CD14-positive monocyte (primary cell): ENCODE measurements at places on chromosomes 3 and 15. TPM values are rescaled to one million over a fixed set of nuclear protein-coding genes. Genes with fewer than 3 reads are reported as not detected.

EPHB1 gene
- polyA plus RNA-seq = 0.11 TPM in 1 of 2 replicates, not detected in the other

GRCh38 chr3:186255703-186256331 lies 106.2 kb downstream of the DGKG start:
- peak overlapping the region; percentile 60 for H3K27ac ChIP-seq
- H3K36me3 ChIP-seq = peaks cover 73% of the 10 kb centered on the region
- H3K27me3 ChIP-seq = no peaks in the 10 kb centered on the region
- no peak overlapping the region for H3K4me3 ChIP-seq
- peaks cover 18% of the 10 kb centered on the region for H3K4me1 ChIP-seq
- DNase-seq = peak; percentile 2

- peak; percentile 10 for DNase-seq
- H3K4me1 ChIP-seq = peaks cover 68% of the 10 kb centered on the region
- H3K4me3 ChIP-seq = no peak overlapping the region
- peaks cover 67% of the 10 kb centered on the region for H3K36me3 ChIP-seq
Measured at GRCh38 chr15:50576166-50576565, 29.7 kb upstream of the USP50 start.

DNA sequence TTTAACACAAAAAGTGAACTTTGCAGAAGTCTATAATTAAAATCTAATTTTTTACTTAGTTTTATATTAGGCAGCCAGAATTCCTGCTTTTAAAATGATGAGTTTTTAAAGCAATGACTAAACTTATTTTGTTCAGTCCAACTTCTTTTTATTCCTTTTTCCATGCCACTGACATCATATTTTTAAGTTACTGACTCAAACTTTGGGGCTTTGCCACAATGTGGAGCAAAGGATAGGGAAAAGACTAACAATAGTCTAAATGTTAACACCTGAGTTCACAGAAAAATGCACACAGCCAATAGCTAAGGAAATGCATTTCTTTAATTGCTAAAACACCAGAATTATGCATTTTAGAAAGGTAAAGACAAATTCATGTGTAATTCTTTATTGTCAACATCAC lies 647.6 kb upstream of the DPPA4 start:
- H3K27ac ChIP-seq = no peak overlapping the region
- H3K4me1 ChIP-seq = no peaks in the 10 kb centered on the region
- no peak overlapping the region for H3K4me3 ChIP-seq
- no peaks in the 10 kb centered on the region for H3K36me3 ChIP-seq

DNA sequence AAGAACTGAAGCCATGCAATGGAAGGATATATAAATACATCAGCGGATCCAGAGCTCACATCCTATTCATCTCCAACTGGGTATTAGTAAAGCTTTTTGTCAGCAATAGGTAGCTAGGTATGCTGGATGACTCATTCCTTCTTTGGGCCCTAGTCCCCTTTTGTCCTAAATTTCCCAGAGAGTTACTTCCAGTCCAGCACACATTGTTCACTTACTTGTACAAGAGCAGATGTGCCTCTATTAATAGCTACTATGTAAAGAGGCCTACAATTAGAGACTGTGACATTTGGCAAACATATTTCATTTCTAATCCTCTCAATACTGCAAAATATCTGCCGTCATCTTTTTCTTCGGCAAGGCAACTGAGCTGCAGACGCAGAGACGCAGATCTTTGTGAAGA lies 1.7 kb upstream of the SLC4A7 start:
- H3K36me3 ChIP-seq = no peaks in the 10 kb centered on the region
- peaks cover 9% of the 10 kb centered on the region for H3K4me1 ChIP-seq
- no peaks in the 10 kb centered on the region for H3K27me3 ChIP-seq
- H3K27ac ChIP-seq = no peak overlapping the region
- no peak for DNase-seq
- no peak overlapping the region for H3K4me3 ChIP-seq

SH3GL3 gene
- polyA plus RNA-seq = not detected

DNA sequence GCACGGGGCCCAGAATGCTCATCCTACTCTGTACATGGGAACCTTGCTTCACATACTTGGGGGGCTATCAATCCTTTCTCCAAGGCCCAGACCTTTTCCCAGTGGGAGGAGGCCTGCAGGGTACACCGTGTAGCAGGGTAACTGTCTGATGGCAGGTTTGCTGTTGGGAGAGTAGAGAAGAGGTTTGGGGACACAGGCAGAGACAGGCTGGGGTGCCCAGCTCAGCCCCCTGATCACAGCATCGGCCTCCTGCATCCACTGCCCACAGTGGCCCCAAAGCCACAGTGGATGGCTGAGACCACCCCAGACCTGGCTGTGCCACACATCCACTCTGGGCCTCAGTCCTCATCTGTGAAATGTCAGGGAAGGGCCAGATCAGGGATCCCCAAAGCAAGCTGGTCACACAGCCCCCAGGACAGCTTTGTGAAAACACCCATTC lies 5.6 kb downstream of the CHRNA3 start:
- no peaks in the 10 kb centered on the region for H3K4me1 ChIP-seq
- no peak overlapping the region for H3K4me3 ChIP-seq
- DNase-seq = no peak
- H3K27me3 ChIP-seq = peaks cover 18% of the 10 kb centered on the region

- no peaks in the 10 kb centered on the region for H3K36me3 ChIP-seq
- H3K4me3 ChIP-seq = no peak overlapping the region
- peaks cover 30% of the 10 kb centered on the region for H3K4me1 ChIP-seq
- H3K27me3 ChIP-seq = no peaks in the 10 kb centered on the region
- DNase-seq = no peak
Measured at GRCh38 chr3:154972951-154973350, 107.2 kb upstream of the MME start.

DNA sequence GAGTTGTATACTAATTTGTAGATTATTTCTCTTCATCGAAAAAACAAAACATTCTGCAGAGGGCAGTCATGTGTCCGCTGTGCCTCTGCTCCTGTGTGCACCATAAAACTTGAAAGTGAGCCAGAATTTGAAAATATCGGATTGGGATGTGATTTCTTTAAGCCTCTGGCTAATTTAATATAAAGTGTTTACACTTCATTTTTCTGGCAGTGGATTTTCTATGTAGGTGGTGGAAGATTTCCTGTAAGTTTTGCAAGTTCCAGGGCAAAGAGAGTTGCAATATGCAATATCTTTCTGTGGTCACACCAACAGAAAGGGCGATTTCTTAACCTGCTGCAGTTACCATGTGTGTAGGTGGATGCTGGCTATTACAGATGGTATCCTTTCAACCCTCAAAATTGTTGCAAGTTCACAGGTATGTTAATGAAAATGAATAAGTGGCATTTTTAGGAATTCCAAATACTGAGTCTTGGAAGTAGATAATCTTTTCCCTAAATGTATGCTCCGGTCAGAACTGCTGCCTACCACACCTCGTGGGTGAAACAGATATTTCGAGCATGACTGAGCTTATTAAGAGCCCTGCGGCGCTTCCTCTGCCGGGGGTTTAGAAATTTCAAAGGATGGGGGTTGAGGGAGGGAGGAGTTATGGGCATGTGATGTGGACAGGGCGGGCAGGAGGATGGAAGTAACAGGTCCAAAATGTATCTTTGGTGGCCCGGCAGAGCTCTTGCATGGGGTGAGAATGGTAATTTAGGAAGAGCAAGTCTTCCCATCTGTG lies 134.0 kb downstream of the PGPEP1L start:
- H3K4me3 ChIP-seq = peak overlapping the region; percentile 2
- no peaks in the 10 kb centered on the region for H3K27me3 ChIP-seq
- H3K27ac ChIP-seq = peak overlapping the region; percentile 8
- DNase-seq = peak; percentile 53
- no peaks in the 10 kb centered on the region for H3K36me3 ChIP-seq
- H3K4me1 ChIP-seq = peaks cover 46% of the 10 kb centered on the region

DNA sequence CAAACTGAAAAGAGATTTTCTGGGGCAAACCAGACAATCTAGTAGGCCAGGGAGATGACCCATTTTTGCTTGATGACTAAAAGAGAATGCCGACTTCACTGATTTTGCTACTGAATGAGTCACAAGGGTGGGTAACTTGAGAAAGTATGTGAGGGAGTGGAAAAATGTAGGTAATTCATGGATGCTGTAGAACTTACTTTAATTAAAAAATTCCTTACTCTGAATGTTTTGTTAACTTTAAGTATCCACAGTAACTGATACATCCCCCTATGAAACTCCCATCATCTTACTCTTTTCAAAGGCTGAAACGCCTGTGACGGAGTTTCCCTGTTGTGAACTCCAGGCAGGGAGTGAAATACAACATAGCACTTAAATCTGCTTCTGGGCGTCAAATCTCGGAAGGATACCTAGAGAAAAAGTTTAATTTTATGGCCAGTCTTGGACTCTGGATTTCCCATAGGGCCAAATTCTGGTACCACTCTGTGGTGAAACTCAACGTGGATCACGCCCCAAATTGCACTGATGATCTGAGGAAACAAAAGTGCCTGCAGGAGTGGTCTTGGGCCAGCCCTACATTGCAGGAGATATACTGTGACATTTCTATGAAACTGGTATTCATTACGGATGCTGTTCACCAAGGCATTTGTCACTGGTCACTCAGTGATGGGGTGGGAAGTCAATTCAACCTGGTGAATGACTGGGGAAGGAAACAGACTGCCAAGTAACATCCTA lies 24.0 kb downstream of the GOLIM4 start:
- no peaks in the 10 kb centered on the region for H3K36me3 ChIP-seq
- no peak for DNase-seq
- H3K4me3 ChIP-seq = no peak overlapping the region
- H3K27ac ChIP-seq = no peak overlapping the region

NSUN3 gene
- 8.8 TPM for polyA plus RNA-seq

GUCA1C gene
- polyA plus RNA-seq = not detected

SLC27A2 gene
- not detected in 2 replicates for polyA plus RNA-seq
